ENCODE measurements at places on chromosomes 1 and 21.
A peak's percentile ranks its signal among the peaks of the same experiment; 100 is the strongest.

GRCh38 chr1:88892357-88892877 lies 1.1 kb upstream of the GTF2B start:
- DNase-seq = no peak

- DNase-seq = no peak
Observed at GRCh38 chr1:65469889-65470340, 49.4 kb downstream of the LEPR start.

GRCh38 chr1:96763514-96763913 lies 41.9 kb downstream of the PTBP2 start:
- DNase-seq = no peak

- no peak for DNase-seq
Observed at GRCh38 chr1:76872944-76873343, 5.7 kb downstream of the ST6GALNAC5 start.

GRCh38 chr1:179178950-179179349 lies 50.5 kb downstream of the ABL2 start:
- no peak for DNase-seq

GRCh38 chr1:156136970-156137483 lies 16.4 kb upstream of the SEMA4A start:
- DNase-seq = no peak

- DNase-seq = no peak
Observed at GRCh38 chr1:55612988-55613387, 397.8 kb upstream of the USP24 start.

DNA sequence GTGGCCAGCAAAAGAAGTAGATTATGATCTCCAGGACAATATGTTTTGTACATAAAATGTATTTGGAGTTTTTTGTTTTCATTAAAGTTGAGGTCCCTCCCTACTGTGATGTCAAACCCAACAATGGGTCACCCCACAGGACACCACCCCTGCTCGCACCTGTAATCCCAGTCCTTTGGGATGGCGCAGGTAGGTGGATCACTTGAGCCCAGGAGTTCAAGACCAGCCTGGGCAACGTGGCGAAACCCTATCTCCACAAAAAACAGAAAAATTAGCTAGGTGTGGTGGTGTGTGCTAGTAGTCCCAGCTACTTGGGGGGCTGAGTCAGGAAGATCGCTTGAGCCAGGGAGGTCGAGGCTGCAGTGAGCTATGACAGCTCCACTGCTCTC lies 9.0 kb downstream of the ZBTB17 start:
- DNase-seq = peak; percentile 24

GRCh38 chr1:217856342-217857034 lies 225.3 kb downstream of the SPATA17 start:
- no peak for DNase-seq

DNA sequence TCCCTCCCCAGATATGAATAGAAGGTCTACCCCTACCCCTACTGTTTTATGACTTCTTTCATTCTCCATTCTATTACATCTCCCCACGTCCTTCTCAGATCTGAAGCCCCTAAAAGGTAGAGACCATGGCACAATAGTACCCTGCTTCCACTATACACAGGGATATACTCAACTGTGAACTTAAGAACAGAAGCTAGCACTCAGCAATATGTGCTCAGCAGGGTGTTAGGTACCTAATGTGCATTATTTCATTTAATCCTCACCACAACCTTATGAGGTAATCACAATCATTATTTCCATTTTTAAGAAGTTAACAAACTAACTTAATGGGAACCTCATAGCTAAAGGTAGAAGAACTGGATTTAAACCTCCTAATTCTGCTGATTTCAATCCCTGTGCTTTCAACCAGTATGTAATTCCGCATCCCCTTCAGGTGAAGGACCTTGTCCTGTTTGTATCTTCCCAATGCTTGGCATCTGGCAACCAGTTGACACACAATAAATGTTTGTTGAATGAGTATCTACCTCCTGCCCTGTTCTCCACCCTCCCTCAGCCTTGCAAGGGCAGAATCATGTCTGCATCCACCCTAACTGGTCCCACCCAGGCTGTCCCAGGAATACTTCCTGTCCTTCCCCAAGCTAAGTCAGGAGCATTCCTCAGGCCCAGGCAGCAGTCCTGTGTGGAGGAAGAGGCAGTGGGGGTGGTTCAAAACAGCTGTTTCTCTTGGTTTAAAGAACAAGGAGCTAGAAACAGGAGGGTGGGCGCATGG lies 6.5 kb downstream of the DENND2D start:
- DNase-seq = no peak

DNA sequence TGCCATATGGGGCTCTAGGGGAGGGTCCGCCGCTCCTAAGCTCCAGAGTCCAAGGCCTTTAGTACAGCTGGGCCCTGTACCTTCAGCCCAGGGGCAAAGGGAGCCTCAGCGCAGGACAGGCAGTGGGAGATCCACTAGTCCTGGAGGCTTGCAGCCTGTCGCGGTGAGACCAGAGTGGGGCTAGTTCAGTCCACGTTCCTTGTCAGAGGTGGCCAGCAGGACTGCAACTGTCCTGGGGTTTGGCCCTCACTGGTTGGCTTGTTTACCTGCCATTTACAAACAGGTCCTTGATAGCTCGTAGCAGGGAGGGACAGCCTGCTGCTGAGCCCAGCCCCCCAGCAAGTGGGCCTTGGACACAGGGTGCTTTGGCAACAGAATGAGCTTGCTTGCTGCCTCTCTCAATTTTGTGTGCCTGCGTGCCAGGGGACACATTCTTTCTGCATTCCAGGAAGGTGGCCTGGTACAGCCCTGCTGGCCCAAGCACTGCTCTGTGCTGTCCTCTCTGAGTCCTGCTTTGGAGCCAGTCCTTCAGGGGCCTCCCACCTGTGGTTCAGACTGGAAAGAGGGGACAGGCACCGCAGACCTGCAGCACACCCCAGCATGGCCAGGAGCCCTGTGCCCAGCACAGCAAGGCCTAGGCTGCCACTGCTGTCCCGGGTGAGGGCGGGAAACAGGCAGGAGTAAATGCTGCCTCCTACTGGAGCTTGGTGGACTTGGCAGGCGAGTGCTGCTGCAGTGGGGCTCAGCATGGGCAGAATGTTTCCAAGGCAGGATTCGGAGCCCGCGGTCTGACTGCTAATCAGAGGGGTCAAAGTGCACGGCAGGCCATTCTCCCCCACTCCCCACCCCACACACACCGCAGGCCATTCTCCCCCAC lies 15.2 kb downstream of the H6PD start:
- DNase-seq = peak; percentile 64

DNA sequence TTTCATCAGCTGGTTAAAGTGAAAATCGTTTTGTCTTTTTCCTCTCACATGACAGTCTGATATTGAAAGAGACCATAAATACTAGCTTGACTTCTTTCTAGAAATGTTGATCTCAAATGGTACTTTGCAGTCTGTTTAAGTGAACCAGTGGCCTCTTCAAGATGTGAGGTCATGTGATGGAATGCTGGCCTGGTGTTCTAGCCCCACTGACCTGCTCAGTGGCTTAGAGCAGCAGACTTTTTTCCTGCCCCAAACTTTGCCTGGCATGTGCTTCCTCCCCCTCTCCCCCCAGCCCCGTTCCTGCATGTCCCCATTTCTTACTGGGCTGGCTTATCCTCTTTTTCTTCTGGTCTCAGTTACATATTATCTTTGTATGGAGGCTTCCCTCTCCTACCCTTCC lies 34.3 kb downstream of the ZYG11A start:
- no peak for DNase-seq

DNA sequence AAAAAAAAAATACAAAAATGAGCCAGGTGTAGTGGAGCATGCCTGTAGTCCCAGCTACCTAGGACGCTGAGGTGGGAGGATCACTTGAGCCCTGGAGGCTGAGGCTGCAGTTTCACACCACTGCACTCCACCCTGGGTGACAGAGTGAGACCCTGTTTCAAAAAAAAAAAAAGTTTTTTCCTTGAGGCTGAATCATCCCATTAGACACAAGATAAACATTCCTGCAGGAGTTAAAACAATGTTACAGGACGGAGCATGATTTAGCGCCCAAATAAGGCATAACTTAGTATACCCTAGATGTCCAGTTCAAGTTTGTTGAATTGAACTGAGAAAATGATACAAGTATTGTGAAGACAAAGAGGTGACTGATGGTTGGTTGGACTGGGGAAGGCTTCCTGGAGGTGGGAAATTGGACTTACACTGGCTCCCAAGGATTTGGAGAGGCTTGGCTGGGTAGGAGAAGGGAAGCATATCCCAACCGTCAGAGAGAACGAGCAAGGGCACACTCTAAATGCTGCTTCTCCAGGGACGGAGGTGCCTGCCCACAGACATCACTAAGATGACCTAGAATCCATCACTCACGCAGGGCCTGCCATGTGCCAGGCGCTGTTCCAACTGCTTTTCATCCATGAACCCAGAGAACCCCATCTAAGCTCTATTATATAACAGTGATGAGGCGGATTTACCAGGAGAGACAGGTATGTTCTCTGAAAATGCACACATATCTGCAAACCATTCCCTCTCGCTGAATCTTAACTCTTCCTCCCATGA lies 610.6 kb downstream of the KIF26B start:
- DNase-seq = no peak

DNA sequence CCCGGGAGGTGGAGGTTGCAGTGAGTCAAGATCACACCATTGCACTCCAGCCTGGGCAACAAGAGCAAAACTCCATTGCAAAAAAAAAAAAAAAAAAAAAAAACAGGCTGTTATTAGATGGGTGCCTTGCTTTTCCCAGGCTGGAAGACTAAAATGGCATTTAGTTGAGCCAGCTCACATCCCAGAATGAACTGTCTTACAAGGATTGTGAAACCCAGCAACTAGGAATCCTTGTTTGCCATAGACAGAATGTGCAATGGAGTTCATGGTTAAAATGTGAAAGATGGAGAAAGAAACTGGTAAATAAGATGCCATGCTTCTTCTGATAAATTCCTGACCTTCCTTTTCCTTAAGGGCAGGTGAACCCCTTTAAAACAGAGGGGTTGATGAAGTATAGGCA lies 215.8 kb upstream of the GREM2 start:
- no peak for DNase-seq

DNA sequence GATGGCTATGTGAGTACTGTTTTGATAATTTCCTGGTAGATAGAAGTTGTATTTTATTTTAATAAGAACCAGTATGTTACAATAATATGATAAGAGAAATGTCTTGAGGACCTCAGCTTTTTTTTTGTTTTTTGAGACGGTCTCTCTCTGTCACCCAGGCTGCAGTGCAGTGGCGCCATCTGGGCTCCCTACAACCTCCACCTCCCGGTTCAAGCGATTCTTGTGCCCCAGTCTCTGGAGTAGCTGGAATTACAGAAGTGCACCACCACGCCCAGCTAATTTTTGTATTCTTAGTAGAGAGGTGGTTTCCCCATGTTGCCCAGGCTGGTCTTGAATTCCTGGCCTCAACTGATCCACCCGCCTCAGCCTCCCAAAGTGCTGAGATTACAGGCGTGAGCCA lies 968.1 kb upstream of the ADGRL4 start:
- DNase-seq = no peak

- no peak for DNase-seq
Observed at GRCh38 chr1:30140566-30140965, 582.8 kb downstream of the MATN1 start.

- no peak for DNase-seq
Observed at GRCh38 chr1:204991342-204991844, 51.6 kb upstream of the CNTN2 start.

- DNase-seq = no peak
Observed at GRCh38 chr1:21297975-21298374, 7.7 kb upstream of the ECE1 start.

DNA sequence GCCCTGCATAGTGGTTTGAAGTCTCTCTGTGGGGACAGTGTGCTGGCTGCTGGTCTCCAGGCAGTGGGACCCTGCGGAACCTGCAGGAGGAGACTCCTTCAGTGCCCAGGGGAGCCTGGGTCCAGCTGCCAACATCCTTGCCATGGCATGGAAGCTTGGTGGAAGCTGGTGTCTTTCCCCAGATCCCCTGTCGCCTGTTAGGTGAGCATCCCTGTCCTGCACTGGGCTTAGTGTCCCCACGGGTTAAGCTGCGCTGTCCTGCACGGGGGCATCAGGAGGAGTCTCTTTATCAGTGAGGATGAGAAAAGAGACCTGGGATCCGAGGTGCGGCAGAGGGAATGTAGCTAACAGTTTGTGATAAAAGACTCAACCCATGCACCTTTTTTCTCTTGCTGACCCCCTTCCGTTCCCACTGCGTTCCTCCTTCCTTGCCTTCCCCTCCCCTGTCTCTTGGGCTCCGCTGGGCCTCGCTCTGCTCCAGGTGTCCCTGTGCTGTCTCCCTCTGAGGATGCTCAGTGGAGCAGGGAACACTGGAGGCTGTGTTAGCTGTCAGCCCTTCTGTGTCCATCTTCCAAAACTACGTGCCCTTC lies 59.3 kb downstream of the SLC37A1 start:
- DNase-seq = no peak

DNA sequence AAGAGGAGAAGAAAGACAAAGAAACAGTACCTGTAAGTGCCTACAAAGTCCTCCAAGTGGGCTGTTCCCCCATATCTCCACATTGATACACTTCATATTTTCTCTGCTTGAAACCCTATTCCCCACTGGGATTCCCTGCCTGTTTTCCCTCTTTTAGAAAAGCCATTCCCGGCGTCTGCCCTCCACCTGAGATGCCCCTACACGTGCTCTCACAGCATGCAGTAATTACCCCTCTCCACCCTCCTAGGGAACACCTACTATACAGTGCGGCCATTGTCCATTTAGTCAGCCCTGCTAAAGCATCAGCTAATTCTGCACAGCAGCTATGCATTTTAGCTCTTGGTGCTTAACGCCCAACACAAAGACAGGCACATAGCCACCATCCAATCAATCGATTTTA lies 135.7 kb upstream of the TIAM1 start:
- DNase-seq = no peak

DNA sequence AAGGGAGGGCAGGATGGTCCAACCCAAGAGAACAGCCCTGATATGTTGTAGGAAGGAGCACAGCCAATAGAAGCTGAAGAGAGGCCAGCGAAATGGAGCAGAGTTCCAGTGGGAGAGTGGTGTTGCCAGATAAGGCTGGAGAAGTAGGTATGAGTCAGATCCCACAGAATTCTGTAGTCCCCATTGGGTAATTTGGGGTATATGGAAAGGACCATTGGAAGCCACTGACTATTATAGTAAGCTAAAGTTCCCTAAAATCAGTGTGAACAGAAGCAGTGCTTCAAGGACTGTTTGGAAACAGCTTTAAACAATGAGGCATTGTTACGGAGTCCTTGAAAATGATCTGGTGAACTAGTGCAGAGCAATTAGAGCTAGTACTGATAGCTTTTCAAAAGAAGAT lies 63.0 kb downstream of the DISP1 start:
- no peak for DNase-seq

GRCh38 chr21:43639470-43640353 lies 19.6 kb downstream of the HSF2BP start:
- DNase-seq = no peak

- no peak for DNase-seq
Observed at GRCh38 chr1:15207031-15207828, 39.8 kb upstream of the FHAD1 start.

DNA sequence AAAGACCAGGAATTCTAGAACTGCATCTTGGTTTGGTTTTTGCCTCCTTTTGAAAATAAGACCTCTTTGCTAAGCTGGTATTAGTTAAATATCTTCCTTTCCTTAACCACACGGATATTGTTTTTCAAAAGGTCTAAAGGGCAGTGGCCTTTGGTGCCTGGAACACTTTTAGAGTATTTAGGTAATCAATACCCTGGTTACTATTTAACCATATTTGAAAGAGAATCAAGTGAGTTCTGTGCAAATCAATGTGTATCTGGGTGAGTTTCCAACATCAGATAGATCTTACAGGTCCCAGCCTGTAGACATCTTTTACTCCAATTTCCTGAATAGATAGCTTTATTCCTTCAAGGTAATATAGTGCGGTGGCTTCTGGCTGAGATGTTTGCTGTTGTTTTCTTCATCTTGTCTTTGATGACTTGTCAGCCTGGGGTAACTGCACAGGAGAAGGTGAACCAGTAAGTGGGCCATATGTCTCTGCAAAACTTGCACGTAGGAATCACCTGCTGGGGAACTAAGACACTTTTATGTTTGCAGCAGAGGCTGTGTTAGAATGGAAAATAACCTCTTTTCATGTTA lies at the start of gene C8A:
Gene C8A (plus strand): TSS at position 277 of the 579 bp plus-strand sequence. CDS start 105 bp downstream, at position 382.
- no peak for DNase-seq
